ENCODE measurements at places on chromosomes 4 and X. TPM values are rescaled to one million over a fixed set of nuclear protein-coding genes. Genes with fewer than 3 reads are reported as not detected.

DNA sequence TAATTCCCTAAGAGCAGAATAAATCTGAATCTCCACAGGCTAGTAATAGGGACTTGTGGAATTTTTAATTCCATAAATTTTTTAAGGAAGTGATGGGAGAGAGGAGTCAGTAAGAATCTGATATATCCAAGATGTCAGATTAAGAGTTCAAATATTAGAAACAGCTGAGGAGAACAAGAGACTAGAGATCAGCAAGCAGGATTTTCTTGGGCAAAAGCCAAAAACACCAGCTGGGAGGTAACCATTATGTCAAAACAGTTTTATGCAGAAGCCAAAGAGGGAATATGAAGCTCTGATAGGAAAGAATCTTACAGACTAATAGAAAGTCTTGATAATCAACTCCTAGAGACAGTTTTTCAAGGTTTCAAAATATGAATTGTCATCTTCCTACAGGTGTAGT is 72.2 kb upstream of the RBPJ start:
- H3K4me3 ChIP-seq = no peak overlapping the region
- no peak for DNase-seq
- no peaks in the 10 kb centered on the region for H3K36me3 ChIP-seq
- no peaks in the 10 kb centered on the region for H3K27me3 ChIP-seq

- H3K4me3 ChIP-seq = no peak overlapping the region
- no peaks in the 10 kb centered on the region for H3K4me1 ChIP-seq
- H3K27me3 ChIP-seq = no peaks in the 10 kb centered on the region
- H3K36me3 ChIP-seq = no peaks in the 10 kb centered on the region
- H3K27ac ChIP-seq = no peak overlapping the region
- no peak for DNase-seq
Observed at GRCh38 chr4:113406723-113407016, 354.9 kb downstream of the CAMK2D start.

- no peak for DNase-seq
- H3K4me1 ChIP-seq = no peaks in the 10 kb centered on the region
- H3K4me3 ChIP-seq = no peak overlapping the region
- H3K27me3 ChIP-seq = no peaks in the 10 kb centered on the region
- no peaks in the 10 kb centered on the region for H3K36me3 ChIP-seq
Observed at GRCh38 chrX:43969504-43970501, 3.4 kb downstream of the NDP start.

DNA sequence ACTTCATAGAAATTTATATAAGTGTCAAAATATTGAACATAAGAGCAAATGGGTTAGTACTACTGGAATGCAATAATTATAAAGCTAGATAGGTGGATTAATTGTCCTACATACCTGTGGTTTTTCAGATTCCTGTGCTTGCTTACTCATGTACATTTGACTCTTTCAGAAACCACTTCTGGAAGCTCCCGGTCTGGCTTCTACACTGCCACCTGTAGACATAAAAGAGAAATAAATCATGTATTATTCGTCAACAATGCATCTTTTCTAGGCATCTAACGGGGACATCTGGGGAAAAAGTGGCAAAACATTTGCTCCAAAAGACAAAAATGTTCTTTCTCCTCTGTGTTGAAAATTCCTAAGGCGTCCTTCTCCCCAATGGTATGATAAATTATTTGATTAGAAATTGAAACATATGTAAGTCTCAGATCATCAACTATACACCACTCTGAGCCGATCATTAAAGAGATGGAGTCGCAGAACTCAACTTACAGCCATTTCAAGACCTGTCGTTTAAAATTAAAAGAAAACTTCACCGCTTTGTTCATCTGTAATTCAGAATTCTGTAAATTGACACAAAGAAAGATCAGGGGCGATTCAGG is 648.7 kb upstream of the DIPK2B start:
- H3K36me3 ChIP-seq = no peaks in the 10 kb centered on the region
- DNase-seq = no peak
- no peaks in the 10 kb centered on the region for H3K4me1 ChIP-seq
- peak overlapping the region; percentile 76 for H3K4me3 ChIP-seq

DNA sequence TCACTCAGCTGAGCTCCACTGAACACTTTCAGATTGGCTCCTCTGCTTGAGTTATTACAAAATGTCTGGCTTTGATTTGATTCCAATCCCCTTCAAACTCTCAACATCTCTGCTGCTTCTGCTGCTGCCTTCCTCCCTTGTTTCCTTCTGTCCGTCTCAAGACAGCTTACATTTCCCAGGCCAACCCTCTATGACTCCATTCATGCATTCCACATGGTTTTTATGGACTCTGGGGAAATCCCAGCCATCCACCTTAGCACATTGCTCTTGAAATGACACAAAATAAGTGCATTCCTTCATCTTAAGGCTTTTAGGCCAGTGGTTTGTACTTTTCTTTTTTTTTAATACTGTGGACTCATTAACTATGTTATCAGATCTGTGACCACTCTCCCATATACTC is 68.5 kb upstream of the TMEM164 start:
- DNase-seq = no peak
- H3K27ac ChIP-seq = no peak overlapping the region
- H3K4me3 ChIP-seq = no peak overlapping the region
- H3K36me3 ChIP-seq = no peaks in the 10 kb centered on the region
- H3K27me3 ChIP-seq = no peaks in the 10 kb centered on the region

Gene TEX13D
- total RNA-seq = not detected

Gene AFP
- total RNA-seq = not detected

DNA sequence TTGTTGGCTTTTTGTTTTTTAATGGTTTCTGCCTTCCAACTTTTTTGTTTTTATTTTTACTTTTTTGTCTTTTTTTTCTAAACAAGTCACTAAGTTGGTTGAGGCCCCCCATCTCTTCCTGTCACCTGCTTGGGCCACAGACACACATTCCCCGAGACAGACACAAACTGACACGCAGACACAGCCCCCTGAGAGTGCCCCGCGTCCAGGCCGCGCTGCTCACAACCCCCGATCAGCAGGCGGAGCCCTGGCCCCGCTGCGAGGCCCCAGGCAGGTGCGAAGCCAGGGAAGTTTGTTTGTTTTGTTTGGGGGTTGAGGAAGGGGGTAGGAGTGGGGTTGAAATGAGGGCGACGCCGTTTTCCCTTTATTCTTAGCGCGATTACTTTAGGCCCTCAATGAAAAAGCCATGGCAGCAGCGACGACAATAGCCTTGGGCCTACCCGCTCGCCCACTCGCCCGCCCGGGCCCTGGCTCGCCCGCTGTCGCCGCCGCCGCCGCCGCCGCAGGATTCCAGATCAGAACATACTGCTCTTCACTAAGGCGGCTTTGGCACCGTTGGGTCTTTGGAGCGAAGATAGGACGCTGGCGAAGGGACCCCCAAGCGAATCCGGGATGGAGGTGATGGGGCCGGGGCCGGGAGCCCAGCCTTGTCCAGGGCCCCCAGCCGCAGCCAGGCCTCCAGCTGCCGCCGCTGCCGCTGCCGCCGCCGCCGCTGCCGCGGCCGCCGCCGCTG is 3.1 kb downstream of the PHOX2B start:
- no peaks in the 10 kb centered on the region for H3K36me3 ChIP-seq
- no peaks in the 10 kb centered on the region for H3K4me1 ChIP-seq
- no peak for DNase-seq
- no peak overlapping the region for H3K27ac ChIP-seq

Gene ADH1C
- total RNA-seq = 99.1 TPM

DNA sequence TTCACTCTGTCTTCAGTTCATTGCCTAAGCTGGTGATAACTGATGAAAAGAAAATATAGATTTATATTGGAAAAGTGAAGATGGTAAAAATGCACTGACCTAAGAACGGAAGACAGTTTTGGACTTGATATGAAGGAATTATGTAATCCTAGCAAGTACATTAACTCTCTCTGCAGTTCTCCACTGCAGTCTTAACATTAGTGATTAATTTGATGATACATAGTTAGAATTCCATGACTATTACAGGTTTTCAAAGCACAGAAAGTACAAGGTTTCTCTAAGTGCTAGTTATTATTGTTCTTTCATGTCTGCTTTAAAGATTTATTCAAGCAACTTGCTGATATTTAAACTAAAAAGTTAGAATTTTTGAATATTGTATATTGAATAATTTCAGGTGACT is 1591.7 kb upstream of the ADGRL3 start:
- no peak for DNase-seq
- no peaks in the 10 kb centered on the region for H3K27me3 ChIP-seq
- no peak overlapping the region for H3K27ac ChIP-seq
- H3K4me3 ChIP-seq = no peak overlapping the region

Data from Peyer's patch (tissue), 4 donors.